Putamen (tissue), 1 donor: ENCODE measurements at places on chromosomes 1 and 21.

- DNase-seq, result no peak
These were observed 3.3 kb upstream of the KISS1 start for GRCh38 chr1:204199579-204199978.

DNA sequence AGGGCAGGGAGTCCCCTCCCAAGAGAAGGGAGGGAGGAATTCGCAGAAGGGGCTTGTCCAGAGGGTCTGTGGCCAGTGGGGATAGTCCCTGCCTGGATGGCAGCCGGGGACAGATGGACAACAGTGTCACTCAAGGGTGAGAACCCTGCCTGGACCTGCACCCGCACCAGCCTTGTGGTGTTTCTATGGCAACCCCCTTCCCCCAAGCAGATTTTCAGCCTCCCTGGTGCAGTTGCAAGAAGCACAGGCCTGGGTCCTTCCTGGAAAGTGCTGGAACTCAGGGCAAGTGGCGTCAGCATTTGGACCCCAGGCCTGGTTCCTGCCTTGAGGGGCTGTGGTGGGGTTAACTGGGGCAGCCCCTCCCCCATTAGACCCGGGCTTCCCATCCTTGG lies 83.8 kb upstream of the ACTL8 start:
- no peak for DNase-seq

- DNase-seq, result no peak
These were observed 45.5 kb downstream of the GNG12 start for GRCh38 chr1:67787746-67788145.

DNA sequence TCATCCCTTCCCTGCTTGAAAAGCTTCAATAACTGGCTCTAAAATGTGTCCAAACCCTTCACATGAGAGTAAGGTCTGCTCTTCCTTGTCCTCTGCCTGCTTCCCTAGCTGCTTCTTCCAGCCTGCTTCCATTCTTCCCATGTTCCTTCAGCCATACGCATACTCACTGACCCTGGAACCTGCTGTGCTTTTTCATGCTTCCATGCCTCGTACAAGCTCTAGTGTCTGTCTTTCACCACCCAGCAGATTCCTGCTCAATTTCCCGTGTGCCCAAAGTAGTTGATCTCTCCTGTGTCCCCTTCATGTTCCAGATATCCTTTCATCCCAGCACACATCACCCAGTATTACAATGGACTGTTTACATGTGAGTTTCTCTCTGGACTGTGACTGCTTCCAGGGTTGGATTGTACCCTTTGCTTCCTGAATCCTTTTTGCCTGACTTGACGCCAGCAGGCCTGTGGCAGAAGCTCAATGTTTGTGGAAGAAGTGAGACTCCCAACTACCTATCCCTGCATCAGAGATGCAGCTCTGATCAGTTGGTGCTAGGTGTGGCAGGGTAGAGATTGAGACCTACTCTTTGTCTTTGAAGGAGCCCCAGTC lies 35.9 kb upstream of the RNF19B start:
- no peak for DNase-seq

GRCh38 chr1:111249960-111250359 lies 22.4 kb downstream of the CHI3L2 start:
- peak; percentile 63 for DNase-seq

GRCh38 chr21:35510957-35511695 lies 462.0 kb upstream of the RUNX1 start:
- DNase-seq, result no peak

DNA sequence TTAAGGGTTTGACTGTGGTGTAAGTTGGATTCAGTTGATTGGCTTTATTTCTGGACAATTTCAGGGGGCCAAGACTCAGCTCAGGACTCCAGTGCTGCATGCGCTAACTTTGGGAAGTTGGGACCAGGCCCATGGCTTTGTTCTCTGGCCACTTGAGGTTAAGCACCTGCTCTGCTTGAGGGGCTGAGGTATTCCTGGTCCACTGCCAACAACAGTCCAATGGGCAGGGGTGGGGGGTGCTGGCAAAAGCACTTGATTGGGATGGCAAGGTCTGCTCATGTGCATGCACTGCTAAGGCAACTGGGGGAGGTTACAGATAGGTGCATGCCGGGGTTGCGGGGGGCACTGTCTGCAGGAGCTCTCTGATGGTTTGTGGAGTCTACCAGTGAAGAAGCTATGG lies 52.6 kb upstream of the ASB17 start:
- DNase-seq, result no peak

DNA sequence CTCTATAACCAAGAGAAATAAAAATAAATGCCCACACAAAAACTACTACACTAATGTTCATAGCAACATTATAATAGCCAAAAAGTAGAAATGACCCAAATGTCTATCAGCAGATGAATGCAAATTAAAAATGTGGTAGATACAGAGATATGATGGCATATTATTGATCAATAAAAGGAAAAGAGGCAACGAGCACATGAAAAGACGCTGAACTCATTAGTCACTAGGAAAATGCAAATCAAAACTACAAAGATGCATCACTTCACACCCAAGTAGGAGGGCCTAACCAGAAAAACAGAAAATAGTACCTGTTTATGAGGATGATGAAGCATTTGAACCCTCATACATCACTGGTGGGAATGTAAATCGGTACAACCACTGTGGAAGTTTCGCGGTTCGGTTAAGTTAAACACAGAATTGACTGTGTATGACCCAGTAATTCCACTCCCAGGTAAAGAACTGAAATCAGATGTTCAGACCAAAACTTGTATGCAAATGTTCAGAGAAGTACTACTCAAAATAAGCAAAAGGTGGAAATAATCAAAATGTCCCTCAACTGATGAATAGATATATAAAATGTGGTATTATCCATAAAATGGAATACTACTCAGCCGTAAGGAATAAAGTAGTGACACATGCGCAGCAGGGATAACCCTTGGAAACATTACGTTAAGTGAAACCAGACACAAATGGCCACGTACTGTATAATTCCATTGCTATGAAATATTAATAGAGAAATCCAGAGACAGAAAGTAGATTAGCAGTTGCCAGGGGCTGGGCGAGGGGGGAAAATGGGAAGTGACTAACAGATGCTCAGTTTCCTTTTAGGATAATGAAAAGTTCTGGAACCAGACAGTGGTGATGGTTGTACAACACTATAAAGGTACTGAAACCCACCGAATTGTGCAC lies 3.1 kb downstream of the USP48 start:
- no peak for DNase-seq

- DNase-seq, result peak; percentile 62
These were observed 29.3 kb downstream of the ATF3 start for GRCh38 chr1:212637902-212638301.

DNA sequence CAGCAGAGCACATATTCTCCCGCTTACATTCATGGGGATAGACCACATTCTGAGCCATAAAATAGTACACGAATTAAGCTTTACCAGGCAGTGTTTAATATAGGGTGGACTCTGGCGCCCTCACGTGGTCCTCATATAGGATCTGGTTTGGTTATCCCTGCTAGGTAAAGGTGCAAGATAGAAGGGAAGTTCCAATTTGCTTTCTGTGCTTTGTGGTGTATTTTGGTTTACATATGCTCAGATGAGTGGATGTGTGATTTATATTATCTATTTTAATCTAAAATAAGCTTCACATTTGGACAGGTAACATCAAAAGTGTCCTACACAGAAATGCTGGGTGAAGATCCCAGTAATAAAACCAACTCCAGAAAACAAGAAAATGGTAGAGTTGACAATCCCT lies 3.6 kb downstream of the CR1 start:
- DNase-seq, result peak; percentile 76

DNA sequence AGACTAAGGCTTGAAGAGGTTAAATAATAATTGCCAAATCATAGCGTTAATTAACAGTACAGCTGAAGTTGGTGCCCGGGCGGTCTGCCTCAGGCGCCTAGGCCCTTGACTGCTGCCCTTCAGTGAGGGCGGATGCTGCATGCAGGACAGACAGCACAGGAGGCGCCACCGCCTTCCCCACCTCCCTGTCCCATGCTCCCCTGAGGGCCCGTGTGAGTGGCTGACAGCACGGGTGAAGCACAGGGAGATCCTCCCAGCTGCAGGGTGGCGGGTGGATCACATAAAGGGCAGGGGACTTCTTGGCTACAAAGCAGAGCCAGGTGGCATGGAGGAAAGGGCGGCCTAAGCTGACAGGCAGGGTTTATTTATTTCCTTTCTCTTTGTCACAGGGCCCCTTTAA lies 49.1 kb downstream of the DDX20 start:
- no peak for DNase-seq

- DNase-seq, result no peak
These were observed 11.0 kb upstream of the TNFRSF8 start for GRCh38 chr1:12052008-12052573.

DNA sequence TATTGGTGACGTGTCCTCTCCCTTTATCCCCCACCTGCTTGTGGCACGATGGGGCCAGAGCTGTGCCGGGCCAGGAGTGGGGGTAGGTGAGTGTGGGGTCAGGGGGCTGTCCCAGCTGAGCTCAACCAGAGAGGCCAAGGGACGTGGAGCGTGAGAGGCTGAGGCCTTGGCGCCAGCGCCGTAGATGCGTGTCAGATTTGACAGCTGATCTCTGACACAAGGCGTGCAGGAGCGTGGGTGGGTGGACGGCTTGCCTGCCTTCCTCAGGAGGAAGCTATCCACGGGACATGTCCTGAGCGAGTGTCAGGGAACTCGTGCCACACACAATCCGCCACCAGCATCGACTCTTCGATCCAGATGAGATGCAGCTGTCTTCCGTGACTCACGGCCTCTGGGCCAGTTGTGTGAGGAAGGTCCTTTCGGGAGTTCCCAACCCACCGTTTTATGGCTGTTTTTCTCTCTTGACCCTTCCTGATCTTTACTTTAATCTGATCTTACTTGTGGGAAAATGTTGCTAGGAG lies 56.7 kb downstream of the SPSB1 start:
- no peak for DNase-seq

DNA sequence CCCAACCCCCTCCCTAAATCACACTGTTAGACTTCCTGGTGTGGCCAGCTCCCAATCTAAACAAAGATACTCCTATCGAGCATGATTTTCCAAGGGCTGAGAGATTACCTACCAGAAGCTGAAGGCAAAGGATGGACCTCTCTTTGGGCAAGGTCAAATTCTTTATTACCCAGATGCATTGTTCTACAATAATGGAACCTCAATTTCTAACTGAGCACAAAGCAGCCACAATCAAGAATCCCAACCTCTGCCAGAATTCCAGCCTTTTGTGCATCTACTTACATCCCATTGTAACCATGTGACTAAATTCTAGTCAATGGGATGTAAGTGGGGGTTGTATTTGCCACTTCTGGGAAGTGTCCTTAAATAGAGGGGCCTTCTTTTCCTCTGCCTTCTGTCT lies 24.9 kb upstream of the VPS26C start:
- no peak for DNase-seq

- DNase-seq, result no peak
These were observed 5.7 kb upstream of the ZBTB48 start for GRCh38 chr1:6574025-6574620.

GRCh38 chr1:185158800-185159199 lies 1.8 kb downstream of the SWT1 start:
- no peak for DNase-seq

GRCh38 chr1:204493145-204493983 lies 1.2 kb downstream of the PIK3C2B start:
- peak; percentile 51 for DNase-seq

- DNase-seq, result no peak
These were observed 18.2 kb upstream of the GPR153 start for GRCh38 chr1:6279066-6279465.

- no peak for DNase-seq
These were observed 4.8 kb upstream of the COX20 start for GRCh38 chr1:244830639-244831038.

- DNase-seq, result no peak
These were observed 68.1 kb downstream of the VWA5B1 start for GRCh38 chr1:20358761-20359263.

GRCh38 chr1:36446271-36446670 lies 4.0 kb downstream of the OSCP1 start:
- no peak for DNase-seq

GRCh38 chr1:19344372-19344810 lies 32.3 kb downstream of the SLC66A1 start:
- DNase-seq, result no peak

GRCh38 chr1:54273795-54274163 lies 73.8 kb downstream of the MRPL37 start:
- no peak for DNase-seq

GRCh38 chr1:212285685-212286555 lies 710 bp downstream of the PPP2R5A start:
- peak; percentile 67 for DNase-seq

- peak; percentile 24 for DNase-seq
These were observed 201.5 kb upstream of the C1orf174 start for GRCh38 chr1:4101459-4102161.

GRCh38 chr1:117118137-117118536 lies 3.4 kb downstream of the TRIM45 start:
- no peak for DNase-seq

DNA sequence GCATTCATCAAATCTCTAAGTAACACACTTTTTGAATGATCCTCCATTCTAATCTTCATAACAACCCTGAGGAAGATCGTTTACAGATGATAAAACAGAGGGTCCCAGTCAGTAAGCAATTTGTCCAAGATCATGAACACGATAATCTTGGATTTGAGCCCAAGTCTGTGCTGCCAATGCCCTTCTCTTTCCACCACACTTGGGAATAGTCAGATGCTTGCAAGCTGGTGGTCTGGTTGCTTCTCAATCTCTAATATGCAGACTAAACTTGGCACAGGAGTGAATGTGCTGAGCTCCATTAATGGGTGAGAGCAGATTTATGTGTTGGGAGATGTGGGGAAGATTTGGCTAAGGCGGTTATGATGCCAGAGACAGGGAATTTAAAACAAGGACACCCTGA lies 430.6 kb upstream of the DAB1 start:
- no peak for DNase-seq

DNA sequence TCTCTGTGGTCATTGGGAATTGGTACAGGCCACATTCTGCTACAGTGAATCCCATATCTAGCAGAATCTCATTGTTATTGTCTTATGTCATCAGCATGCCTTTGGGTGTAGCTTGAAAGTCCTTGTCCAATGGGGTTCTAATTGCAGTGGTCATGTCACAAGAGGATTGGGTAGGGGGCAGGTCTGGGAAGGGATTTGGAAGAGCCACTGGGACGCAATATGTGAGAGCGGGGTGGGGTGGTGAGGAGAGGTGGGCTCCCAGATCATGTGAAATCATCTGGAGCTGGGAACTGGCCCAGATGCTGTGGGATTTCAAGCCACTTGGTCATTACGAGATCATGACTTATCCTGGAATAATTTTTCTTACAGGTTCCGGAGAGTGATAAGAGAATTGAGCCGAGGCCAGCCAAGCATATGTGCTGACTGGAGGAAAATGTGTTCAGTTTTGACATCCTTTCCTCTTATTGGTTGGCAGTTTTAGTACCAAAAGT lies 16.3 kb downstream of the CNIH3 start:
- no peak for DNase-seq

DNA sequence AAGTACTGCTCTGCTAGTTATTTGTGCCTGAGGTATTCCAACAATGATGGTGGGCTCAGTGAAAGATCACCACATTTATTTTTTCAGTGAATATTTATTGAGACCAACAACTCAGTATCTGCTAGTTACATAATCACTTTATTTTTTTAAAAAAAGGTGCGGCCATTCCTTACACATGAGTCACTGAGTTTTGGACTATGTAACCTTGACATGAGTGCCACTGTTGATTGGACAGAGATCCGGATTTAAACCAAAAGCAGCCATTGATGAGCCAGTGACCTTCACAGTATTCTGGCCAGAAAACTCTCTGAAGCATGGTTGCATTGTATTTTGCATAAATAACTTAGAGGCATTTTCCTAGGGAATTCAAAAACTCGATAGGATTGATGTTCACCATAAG lies 79.5 kb downstream of the NUF2 start:
- no peak for DNase-seq
